ENCODE measurements at places on chromosomes 3 and 15.

DNA sequence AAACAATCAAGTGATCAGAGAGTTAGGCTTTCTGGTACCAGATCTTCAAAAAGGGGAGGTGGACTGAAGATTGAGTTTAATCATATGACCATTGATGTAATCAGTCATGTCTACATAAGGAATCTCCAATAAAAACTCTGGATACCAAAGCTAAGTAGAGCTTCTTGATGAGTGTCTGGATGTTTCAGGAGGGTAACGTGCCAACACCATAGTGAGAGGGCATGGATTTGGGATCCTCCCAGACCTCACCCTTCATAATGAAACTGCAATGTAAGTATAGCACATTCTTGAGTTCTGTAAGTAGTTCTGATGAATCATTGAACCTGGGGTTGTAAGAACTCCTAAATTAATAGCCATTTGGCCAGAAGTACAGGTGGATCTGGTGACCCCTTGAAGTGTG, 21.3 kb downstream of the PGPEP1L start:
- no peak for DNase-seq

DNA sequence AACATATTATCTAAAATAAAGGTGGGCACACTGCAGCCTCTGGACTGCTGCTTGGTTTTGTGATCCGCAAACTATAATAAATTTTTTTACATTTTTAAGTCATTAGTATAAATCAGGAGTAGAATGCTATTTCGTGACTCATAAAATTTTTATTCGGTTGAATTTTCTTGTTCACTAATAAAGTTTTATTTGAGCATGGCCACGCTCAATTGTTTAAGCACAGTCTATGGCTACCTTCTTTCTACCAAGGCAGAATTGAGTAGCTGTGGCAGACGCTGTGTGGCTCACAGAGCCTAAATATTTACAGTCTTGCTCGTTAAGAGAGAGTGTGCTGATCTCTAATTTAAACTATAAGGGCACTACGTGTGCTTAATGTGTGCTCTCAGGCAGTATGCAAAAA, 28.9 kb downstream of the ROBO2 start:
- no peak for DNase-seq

DNA sequence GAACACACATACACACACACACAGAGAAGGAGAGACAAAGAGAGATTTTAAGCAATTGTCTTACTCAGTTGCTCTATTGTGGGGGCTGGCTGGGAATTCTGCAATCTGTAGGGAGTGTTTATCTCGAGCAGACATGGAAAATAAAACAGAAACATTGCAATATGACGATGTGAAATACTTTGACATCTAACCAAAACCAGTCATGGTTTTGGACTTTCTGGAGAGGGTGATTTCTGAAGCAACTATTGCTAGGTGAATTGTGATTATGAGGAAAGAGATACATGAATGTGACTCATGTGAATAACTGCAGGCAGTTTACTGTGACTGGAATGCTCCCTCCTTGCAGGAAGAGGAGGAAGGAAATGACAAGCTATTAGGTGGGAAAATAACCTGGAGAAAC, 12.3 kb upstream of the PHLDB2 start:
- no peak for DNase-seq

GRCh38 chr3:171108066-171108465, 81.5 kb upstream of the SLC2A2 start:
- DNase-seq, result no peak

- no peak for DNase-seq
Observed at GRCh38 chr15:25778161-25778560, 85.0 kb downstream of the ATP10A start.

GRCh38 chr15:51924156-51925068, 47.2 kb downstream of the LEO1 start:
- DNase-seq, result no peak

- no peak for DNase-seq
Observed at GRCh38 chr3:183185696-183186095, 23.2 kb upstream of the LAMP3 start.

GRCh38 chr15:74208901-74209559, 6.4 kb upstream of the STRA6 start:
- no peak for DNase-seq

GRCh38 chr3:154085799-154086198, 35.4 kb upstream of the ARHGEF26 start:
- no peak for DNase-seq

GRCh38 chr3:105364128-105364527, 2.6 kb upstream of the ALCAM start:
- DNase-seq, result no peak

- no peak for DNase-seq
Observed at GRCh38 chr3:45496555-45496954, 98.0 kb upstream of the LIMD1 start.

DNA sequence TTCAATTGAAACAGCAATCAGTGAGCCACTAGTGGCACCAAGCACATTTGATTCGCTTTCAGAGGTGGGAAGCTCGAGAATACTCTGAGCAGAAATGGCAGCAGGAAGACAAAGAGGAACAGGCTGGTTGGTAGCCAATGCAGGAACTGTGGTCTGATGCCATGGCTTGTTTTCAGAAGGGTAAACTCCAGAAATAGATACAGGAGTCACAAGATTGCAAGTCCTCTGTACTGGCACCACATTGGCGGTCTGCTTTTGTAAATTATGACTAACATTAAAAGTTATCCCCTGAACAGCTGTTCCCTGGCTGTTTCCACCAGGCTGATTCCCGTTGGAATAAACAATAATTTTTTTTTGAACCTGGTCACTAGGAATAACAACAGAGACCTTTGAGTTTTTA, 35.5 kb downstream of the USF3 start:
- DNase-seq, result no peak

GRCh38 chr3:127978636-127979035, 63.6 kb downstream of the KBTBD12 start:
- no peak for DNase-seq

- no peak for DNase-seq
Observed at GRCh38 chr3:129615751-129616281, 9.3 kb upstream of the PLXND1 start.

- no peak for DNase-seq
Observed at GRCh38 chr3:141998669-141999290, 122.3 kb downstream of the ATP1B3 start.

GRCh38 chr3:171677706-171678105, 132.6 kb downstream of the PLD1 start:
- no peak for DNase-seq

- DNase-seq, result no peak
Observed at GRCh38 chr3:123749711-123750110, 134.4 kb downstream of the MYLK start.

- DNase-seq, result no peak
Observed at GRCh38 chr15:82655606-82656005, 8.4 kb upstream of the CPEB1 start.

DNA sequence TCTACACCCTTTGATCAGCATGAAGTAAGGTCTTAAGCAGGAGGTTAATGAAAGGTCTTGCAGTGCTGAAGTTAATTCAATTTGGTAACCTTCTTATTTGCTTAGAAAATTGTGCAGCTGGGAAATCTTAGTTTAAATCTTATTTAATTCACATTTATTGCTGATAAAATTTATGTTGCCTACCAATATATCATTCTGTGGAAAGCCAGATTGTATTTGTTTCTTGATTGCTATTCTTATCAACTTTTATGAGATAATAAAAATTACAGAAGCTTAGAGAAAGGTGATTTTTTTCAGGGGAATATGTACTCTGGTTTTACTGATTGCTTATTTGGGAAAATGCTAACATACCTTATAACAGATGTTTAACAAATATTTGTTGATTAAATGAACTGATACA, 64.0 kb upstream of the PAQR5 start:
- no peak for DNase-seq

- DNase-seq, result no peak
Observed at GRCh38 chr3:59334585-59334984, 284.8 kb upstream of the CFAP20DC start.

DNA sequence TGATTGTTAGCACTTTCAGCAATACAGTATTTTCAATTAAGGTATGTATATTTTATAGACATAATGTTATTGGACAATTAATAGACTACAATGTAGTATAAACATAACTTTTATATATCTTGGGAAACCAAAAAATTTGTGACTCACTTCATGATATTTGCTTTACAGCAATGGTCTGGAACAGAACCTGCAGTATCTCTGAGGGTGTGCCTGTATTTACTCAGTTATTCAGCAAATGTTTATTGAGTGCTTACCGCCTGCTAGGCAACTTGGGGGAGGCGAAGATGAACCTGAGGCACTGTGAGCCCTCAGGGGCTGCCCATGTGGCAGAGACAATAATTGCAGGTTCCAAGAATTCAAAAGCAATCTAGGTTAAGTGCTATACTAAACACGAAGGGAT, 144.8 kb downstream of the GABRB3 start:
- no peak for DNase-seq

GRCh38 chr3:72614394-72615074, 233.7 kb downstream of the SHQ1 start:
- DNase-seq, result no peak

DNA sequence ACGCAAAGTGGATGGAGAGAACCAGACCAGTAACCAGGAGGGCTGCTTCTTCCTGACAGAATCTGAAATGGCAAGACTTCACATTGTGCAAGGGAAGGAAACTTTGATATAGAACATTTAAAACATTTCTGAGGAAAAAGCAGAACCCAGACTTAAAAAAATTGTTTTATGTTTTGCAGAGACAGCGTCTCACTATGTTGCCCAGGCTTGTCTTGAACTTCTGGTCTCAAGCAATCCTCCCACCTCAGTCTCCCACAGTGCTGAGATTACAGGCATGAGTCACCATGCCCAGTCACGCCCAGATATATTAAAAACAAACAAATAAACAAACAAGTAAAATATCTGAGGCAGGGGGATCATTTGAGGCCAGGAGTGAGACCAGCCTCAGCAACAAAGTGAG, 46.2 kb downstream of the CRTAP start:
- DNase-seq, result no peak

DNA sequence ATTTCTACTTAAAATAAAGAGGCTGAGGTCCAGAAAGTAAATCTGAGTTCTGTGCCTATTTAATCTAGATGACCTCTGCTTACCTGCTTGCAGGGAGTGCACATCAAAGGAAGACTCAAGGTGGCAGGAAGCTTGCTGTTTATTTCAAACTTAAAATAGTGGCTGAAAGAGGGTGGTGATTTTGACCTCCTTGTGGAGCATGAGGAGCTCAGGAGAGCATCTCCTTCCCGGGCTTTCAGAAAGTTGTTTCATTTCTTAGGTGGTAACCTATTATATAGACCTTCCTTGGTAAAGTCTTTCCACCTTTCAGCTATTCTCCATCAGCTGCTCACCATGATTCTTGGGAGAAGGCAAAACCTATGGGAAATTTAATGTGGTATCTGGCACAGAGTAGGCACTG, 494 bp downstream of the GCSAM start:
- DNase-seq, result no peak

DNA sequence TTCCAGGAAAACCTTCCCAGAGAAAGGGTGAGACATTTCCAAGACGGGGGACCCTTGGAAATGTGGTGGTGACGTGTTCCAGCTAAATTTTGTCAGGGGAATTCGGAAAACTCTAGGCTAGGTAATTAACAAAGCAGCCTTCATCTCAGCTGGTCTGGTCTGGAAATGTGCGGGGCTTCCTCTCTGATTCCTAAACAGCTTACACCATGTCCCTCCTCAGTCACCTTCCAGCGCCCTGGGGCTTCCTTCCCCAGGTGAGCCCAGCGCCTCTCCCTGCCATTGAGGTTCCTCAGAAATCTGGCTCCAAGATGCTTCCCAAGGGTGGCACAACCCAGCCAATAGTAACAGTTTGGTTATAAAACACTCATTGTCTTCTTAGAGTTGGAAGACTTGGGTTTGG, 571 bp downstream of the ACAD9 start:
- DNase-seq, result no peak

GRCh38 chr15:61084472-61084871, 144.6 kb downstream of the RORA start:
- no peak for DNase-seq

- no peak for DNase-seq
Observed at GRCh38 chr3:188369526-188369925, 215.6 kb downstream of the LPP start.

GRCh38 chr3:81549388-81549787, 212.1 kb downstream of the GBE1 start:
- no peak for DNase-seq

DNA sequence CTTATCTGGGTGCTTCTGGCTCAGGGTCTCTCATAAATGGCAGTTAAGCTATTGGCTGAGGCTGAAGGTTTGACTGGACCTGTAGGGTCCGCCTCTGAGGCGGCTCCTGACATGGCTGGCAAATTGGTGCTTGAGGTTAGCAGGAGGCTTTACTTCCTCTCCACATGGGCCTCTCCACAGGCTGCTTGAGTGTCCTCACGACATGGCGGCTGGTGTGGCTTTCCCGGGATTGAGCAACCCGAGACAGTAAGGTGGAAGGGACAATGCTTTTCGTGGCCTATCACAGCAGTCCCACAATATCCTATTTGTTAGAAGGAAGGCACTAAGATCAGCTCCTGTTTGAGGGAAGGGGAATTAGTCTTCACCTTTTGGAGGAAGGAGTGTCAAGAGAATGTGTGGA, 267.3 kb upstream of the LRRFIP2 start:
- no peak for DNase-seq

DNA sequence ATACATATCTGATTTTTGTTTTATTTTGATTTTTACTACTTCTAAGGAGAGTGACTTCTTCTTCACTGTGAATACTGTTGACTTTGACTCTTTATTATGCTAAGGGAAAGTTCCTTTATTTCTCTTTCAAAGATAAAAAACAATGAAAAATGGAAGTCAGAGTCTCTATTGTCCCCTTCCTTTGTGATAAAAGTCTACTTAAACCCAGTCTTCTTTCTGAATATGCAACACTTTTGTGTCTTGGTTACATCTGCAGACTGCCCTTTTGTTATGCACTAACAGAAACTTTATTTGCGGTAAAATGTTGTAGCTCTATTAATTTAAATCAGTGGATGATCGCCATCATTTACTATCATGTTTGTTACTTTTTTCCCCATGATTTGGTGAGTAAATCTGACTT, 13.2 kb downstream of the PARP15 start:
- DNase-seq, result no peak

DNA sequence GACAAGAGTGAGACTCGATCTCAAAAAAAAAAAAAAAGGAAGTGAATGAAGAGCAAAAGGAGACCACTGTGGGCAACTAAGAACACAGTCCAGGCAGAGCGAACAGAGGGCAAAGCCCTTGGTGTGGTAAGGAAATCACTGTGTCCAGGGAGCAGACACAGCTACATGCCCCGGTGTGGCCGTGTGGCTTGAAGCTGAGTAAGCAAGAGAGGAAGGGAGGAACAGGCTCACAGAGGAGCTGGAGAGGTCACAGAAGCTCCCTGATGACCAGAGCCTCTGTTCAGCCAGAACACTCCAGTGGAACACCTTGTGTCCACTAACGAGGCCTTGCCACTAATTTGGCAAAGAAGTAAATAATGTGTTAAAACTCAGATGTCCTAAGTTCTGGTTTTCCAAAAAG, 60.6 kb upstream of the GATA2 start:
- no peak for DNase-seq

DNA sequence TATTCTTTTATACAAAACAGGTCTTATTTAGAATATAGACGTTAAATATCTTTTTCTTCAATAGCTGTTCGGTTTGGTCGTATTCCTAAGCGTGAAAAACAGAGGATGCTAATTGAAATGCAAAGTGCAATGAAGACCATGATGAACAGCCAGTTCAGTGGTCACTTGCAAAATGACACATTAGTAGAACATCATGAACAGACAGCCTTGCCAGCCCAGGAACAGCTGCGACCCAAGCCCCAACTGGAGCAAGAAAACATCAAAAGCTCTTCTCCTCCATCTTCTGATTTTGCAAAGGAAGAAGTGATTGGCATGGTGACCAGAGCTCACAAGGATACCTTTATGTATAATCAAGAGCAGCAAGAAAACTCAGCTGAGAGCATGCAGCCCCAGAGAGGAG, 16.8 kb downstream of the NR1D2 start:
- no peak for DNase-seq
